ENCODE measurements at places on chromosomes 1 and 21.
A peak's percentile ranks its signal among the peaks of the same experiment; 100 is the strongest.

GRCh38 chr1:225871359-225872074 lies 10.7 kb downstream of the TMEM63A start:
- no peak for DNase-seq

- DNase-seq = no peak
Observed at GRCh38 chr1:35326246-35326866, 57.8 kb downstream of the ZMYM4 start.

GRCh38 chr1:70675737-70676156 lies 264.7 kb downstream of the CTH start:
- no peak for DNase-seq

- DNase-seq = no peak
Observed at GRCh38 chr1:9493326-9493725, 45.9 kb upstream of the SLC25A33 start.

DNA sequence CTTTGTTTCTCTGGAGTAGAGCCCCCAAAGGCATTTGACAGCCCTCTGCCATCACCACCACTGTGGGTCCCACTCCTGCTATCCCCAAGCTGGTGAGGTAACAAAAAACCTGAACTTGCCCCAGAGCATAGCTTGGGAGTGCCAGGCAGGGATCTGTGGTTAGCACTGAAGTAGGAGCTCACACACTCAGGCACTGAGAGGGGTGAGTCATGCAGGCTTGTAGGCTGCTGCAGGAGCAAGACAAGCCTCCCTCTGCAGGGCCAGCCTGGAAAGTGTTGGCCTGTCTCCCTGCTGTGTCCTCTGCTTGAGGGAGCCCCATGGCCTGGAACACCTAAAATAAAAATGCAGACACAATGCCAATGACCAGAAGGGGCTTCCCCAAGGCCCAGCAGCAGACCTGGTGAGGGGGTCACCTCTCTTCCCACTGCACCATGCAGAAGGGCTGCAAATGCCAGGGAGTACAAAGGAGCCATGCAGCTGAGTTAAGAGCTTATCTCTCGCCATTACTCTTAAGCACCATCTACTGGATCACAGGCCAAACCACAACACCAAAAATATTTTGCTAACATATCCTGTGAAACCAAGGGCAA lies 108.9 kb upstream of the POGK start:
- peak; percentile 71 for DNase-seq

DNA sequence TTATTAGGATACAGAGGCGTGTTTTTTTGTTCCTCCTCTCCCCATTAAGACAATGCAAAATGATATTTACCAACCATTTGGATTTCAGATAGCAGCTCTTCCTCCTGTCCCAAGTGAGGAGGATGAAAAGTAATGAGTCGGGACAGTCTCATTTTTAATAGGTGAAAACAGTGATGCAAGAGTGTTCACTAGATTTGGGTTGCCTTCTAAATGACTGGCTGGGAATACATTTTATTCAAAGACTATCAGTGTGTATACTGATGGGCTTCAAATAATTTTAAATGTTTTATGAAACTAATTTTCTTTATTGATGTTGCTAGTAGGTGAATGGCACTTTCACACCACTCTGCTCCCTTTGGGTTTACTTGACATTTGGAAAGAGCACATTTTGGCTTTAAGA lies 2.1 kb downstream of the RCOR3 start:
- no peak for DNase-seq

DNA sequence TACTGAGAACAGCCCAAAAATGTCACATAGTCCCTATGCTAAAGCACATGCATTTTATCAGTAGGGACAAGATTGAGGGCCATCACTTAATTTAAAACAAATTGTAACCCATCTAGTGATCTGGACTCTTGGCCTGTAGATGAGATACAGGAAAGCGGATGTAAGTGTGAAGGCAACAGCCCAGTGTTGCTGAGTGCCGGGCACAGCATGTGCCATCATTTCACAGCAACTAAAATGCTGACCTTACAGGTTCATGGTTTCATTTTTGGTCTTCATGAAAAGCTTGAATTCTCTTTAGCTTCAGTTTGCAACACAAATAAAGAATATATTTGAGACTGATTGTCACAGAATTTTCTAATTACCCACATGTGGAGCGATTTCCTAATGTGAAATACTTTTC lies 5.8 kb downstream of the COG2 start:
- DNase-seq = peak; percentile 73

GRCh38 chr1:224014330-224014649 lies 99.6 kb upstream of the FBXO28 start:
- DNase-seq = no peak

DNA sequence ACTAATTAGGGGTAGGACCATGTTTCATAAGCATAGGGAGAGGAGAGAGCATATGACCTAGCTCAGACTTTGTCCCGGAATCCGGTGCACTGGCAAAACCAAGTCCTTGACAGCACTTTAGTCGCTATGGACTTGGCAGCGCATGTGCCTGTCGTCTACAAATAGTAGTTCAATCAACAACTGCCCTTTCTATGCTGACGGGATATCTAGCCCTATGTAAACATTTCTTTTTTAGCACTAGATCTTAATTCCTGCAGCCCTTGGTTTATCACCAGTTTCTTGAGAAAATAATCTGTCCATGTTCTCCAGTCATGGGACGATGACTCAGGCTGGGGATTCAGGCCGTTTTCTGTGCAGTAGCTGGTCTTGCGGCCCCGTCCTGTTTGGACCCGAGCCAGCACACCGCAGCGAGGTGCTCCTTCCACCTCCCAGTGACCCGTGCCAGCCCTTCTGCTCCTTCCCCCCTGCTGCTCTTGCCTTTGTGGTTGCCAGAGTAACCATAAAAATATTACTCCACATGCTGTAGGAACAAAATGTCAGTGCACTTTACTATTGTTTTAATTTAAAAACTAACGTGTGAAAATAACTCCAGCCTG lies 8.6 kb upstream of the MT1HL1 start:
- no peak for DNase-seq

DNA sequence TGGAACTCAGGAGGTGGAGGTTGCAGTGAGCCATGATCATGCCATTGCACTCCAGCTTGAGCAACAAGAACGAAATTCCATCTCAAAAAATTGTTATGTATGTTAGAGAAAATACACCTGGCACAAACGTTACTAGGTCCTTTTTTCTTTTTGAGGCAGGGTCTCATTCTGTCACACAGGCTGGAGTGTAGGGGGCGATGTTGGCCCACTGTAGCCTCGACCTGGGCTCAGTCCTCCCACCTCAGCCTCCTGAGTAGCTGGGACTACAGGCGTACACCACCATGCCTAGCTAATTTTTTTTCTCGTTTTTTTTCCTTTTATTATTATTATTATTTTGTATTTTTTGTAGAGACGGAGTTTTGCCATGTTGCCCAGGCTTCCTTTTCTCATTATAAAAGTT lies 4.4 kb downstream of the HAX1 start:
- no peak for DNase-seq

- DNase-seq = no peak
Observed at GRCh38 chr1:109273570-109274288, 9.2 kb downstream of the PSRC1 start.

DNA sequence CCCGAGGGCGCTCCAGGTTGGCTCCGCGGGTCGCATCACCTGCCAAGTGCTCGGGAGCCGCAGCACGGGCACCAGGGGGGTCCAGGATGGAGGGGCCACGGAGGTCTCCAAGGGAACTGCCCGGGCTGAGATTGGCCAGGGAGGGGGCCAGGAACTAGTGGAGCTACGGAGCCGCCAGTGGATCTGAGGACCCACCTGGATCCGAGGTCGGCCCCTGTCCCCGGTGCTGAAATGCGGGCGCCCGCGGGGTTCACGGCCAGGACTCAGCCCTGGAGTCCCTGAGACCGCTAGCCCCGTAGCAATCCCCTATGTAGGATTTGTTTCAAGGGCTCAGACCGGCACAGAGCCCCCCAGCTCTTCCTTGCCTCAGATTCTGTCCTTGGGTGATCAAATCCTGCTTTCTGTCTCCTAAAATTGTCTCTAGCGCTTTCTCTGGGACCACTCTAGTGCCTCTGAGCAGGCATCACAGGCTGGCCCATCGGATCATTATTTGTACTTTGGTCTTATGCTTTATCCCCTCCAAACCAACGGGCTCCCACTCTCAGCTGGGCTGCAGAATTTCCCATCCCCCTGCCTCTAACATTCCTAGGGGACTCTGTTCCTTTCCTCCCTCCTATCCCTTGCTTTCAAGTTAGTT lies 27.3 kb downstream of the KIAA2013 start:
- DNase-seq = no peak

GRCh38 chr1:208500375-208500774 lies 256.2 kb upstream of the PLXNA2 start:
- no peak for DNase-seq

GRCh38 chr21:34833465-34833864 lies 164.7 kb downstream of the CLIC6 start:
- DNase-seq = no peak

- no peak for DNase-seq
Observed at GRCh38 chr1:167706931-167707877, 14.6 kb upstream of the MPZL1 start.

DNA sequence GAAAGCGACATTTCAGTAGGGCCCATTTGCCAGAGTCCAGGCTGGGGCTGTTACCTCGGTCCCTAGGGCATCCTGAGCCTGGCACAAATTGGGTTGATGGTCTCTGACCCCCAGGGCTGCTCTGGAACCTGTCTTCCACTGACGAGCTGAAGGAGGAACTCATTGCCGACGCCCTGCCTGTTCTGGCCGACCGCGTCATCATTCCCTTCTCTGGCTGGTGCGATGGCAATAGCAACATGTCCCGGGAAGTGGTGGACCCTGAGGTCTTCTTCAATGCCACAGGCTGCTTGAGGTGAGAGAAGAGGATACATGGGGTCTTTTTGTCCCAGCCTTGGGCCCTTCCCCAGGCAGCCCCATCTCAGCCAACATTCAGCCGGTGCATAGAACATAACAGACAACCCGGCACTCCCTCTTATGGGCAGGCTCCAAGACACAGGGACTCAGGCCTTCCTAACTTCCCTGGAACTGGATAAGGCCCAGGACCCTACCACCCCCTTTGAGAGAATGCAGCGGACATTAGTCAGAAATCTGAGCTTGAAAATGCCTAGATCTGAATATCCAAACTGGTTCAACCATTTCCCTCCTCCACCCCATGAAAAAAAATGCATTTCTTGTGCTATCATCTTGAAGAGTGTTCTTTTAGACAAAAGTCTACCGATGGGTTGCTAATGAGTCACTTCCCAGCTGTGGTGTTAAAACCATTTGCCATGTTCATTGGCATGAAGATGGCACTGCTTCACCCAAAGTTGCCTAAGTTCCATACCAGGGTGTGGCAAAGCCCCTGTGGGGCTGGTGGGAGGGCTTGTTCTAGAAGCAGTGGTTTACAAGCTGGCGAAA lies 35.4 kb downstream of the PKP1 start:
- no peak for DNase-seq

DNA sequence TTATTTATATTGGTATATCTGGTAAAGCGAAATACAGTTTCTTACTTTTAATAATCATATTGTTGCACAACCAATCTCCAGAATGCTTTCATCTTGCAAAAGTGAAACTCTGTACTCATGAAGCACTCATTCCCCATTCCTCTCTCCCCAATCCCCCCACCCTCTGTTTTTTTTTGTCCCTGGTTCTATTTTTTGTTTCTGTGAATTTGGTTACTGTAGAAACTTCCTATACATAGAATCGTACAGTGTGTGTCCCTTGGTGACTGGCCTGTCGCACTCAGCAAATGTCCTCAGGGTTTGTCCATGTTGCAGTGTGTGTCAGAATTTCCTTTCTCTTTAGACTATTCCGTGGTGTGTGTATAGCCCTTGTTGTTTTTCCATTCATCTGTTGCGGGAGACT lies 7.9 kb upstream of the NLRP3 start:
- no peak for DNase-seq

DNA sequence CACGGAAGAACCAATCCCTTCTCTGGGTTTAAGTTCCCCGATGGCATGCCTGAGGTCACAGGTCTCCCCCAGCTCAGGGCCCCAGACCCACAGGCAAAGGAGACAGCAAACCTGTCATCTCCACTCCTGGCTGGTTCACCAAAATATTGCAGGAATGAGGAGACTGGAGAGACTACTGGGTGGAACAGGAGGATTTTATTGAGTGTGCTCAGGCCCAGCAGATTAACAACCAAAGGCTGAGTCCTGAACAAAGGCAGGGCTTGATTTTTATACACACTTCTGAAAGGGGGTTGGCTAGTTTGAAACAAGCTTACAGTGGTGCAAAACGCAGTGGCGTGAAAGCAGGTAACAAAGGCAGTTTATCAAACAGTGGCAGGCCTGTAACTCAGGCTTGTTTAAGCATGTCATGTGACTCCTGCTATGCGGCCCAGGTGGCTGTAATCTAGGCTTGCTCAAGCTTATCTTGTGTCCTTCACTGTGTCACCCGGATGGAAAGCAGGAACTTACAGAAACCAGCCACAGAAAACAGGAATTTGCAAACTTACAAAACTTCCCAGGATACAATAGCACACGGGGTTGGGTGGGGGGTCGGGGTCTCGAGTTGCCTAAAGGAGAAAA lies 27.4 kb upstream of the KCNJ15 start:
- no peak for DNase-seq

GRCh38 chr1:115712911-115713609 lies 55.5 kb downstream of the CASQ2 start:
- DNase-seq = no peak

DNA sequence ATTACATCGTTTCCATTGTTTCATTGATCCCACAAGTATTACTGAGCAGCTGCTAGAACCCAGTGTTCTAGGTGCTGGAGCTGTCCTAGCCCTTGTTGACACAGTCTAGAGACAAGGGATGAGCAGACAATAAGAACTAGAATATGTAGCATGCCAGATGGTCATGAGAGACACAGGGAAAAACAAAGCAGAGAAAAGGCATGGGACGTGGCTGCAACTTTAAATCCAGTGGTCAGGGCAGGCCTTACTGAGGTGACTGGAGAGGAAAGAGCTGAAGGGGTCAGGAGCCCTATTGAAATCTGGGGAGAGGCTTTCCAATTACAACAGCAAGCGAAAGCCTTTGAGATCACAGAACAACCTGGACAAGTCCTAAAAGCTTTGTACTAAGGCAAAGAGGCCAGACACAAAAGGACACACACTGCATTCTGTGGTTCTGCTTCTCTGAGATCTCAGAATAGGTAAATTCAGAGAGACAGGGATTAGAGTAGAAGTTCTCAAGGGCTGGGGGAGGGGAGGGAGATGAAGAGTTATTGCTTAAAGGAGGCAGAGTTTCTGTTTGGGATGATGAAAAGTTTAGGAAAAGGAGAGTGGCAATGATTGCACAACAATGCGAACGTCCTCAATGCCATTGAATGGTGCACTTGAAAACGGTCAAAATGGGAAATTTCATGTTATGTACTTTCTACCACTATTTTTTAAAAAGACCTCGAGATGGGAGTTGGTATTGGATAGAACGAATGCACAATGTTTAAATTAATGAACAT lies 467.4 kb upstream of the VAMP3 start:
- DNase-seq = no peak

DNA sequence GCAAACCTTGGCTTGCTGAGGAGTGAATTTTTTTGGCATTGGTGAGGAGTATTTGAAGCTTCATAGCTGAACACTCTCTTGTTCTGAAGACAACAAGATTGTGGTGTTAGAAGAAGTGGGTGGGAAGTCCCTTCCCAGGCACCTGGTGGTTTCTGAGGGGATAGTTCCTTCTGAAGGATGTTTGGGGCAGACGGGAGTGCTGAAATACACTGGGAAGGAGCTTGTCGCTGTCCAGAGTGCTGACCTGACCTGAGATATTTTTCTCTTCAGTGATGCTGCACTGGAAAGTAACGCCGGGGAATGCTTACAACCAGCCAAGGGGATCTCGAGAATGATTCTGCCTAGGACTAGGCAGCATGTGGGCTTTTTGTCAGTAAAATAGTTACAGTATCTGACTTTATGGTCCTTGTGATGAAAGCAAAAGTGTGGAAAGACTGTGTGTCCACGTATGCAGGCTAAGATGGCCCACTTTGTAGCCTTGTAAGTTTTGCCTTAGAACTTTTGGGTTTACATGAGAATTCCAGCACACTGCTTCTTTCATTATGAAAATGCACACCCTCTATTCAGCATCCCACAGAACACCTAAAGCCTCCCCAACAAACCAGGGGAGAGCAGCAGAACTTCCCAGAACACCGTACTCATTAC lies 33.1 kb upstream of the NFASC start:
- DNase-seq = peak; percentile 66

All from MM.1S (cell line).